ENCODE measurements at places on chromosomes 5 and 9. TPM values are rescaled to one million over a fixed set of nuclear protein-coding genes. Genes with fewer than 3 reads are reported as not detected.

DNA sequence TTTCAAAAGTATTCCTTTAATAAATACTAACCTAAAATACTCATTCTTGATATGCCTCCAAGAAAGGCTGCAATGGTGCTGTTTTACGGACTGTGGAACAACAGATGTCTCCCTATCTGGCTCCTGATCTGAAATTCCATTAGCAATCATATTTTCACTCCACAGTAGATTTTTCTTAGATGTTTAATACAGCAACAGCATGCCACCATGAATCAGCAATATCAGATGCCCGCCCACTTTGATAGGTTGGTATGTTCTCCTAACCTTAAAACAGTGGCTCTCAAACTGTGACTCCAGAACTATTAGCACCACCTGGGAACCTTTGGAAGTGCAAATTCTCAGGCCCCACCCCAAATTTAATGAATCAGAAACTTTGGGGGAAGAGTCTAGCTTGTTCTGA is 110.2 kb downstream of the MLLT3 start:
- DNase-seq, result no peak

DNA sequence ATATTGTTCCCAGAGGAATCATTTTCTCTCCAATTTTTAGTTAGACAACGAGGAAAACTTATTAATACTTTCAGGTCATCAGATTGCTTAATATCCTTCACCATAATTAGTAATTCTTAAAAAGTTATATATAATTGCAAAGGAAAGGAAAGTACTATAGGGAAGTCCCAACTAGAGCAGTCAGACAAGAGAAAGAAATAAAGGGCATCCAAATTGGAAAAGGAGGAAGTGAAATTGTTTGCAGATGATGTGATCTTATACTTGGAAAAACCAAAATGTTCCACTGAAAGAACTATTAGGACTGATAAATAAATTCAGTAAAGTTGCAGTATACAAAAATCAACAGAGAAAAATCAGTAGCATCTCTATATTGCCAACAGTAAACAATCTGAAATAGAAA is 223.5 kb upstream of the MEF2C start:
- no peak for DNase-seq

GRCh38 chr9:93245437-93245970 is 61.6 kb downstream of the WNK2 start:
- DNase-seq, result no peak

DNA sequence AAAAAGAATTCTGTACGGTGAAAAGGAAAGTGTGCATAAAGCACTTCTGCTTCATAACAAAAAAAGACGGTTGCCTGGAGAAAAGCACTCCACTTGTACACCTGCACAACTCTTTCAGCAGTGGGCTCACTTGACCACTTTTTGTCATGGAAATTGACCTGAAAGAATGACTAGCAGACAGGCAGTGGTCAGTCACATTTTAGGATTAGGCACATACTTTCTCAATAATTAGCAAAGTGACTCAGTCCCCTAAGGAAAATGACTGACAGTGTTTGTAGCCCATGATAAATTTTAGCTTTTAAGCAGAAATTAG is 169.3 kb downstream of the FANCC start:
- no peak for DNase-seq

DNA sequence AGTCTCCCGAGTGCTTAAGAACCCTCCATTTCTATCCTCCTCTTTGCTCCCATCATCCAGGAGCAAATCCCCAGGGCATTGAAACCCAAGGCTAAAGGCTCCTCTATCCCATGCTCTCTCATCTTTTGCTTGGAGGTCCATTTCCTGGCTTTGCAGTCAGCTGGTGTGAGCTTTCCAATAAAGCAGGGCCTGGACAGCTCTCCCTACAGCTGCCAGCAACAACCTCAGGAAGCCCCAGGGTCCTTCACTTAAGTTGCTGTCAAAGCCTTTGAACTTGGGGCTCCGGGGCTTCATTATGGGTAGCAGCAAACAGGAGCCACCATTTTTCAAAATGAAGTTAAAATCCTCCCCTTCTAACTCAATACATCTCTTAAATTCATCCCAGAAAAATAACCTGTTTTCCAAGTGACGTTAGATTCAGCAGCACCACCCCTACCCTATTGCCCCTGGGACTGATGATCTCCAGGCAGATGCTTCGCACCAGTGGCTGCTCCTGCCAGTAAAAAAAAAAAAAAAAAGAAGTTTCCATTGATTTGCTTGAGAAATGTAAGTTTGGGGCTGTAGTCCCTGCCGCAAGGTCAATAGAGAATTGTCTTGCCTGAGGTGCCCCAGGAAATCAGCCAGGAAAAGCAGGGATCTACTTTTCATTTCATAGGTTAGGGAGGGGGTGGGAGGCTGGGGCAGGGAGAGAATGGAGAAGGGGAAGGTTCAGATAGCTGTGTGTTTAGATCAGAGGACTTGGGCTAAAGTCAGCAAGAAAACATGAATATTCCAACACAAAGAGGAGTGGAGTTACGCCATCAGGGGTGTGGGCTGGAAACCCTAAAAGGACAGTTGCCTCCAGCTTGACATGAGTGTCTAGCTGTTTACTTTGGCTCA is 83.8 kb upstream of the IL6ST start:
- no peak for DNase-seq

Gene SPEF2
- 5.9 TPM for total RNA-seq

GRCh38 chr5:143086908-143087637 is 316.4 kb downstream of the NR3C1 start:
- DNase-seq, result no peak

- no peak for DNase-seq
Observed at GRCh38 chr5:115386657-115387056, 90.2 kb upstream of the CCDC112 start.

Gene CD274
- 10.5 TPM for total RNA-seq

Gene TMED9
- total RNA-seq, result 105 TPM

DNA sequence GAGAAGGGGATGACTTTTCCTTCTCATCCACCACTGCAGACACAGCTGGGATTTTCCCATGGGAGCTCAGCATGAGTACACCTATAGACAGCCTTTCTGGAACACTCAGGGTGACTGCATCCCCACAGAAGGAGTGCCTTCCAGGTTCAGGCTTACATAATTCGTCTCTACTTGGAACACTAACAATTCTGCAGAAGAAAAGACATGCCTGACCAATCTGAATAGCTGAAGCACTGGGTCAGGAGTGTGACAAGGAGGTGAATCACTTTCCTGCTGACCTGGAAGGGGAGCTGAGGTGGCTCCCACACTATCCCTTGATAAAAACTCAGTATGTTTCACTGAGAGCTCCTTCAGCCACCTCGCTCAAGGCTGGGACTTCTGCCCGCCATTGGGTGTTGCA is 425.3 kb downstream of the TLR4 start:
- DNase-seq, result no peak

- no peak for DNase-seq
Observed at GRCh38 chr9:108704156-108704852, 151.5 kb downstream of the ACTL7B start.

All from activated CD4-positive, alpha-beta T cell treated with anti-CD3 and anti-CD28 coated beads, Interleukin-2, amount 10 ng/mL, durations not matched to agents 7 days and 5 days (primary cell).